ENCODE measurements at places on chromosomes 11 and 22.

DNA sequence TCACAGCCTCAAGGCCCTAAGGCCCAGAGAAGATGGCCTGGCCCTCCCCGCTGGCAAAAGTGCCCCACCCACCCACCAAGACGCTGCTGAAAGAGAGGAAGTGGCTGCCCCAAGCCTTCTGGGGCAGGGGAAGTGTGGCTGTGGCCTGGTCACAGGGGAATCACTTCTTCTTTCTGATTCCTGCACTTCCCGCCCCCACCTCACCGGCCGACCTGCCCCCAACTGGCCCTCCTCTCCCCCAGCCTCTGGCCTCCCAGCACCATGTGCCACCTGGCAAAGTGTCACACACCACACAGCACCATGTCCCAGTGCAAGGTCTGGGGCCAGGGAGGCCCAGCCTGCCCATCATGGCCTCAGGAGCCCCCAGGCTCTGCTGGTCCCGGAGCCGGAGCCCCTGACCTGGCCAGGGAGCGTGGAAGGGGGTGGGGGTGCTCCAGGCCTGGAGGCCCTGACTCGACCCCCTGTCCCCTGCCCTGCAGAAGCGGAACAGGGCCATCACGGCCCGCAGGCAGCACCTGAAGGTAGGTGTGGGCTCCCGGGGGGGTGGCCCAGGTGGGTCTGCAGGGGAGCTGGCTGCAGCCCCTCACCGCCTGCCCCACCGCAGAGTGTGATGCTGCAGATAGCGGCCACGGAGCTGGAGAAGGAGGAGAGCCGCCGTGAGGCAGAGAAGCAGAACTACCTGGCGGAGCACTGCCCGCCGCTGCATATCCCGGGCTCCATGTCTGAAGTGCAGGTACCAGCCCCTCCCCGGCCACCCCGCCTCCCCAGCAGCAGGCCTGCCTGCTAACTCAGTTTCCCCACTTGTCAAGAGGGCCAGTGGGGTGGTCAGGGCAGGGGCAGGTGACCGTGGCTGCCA lies 1.4 kb downstream of the TNNI2 start:
- DNase-seq = peak; percentile 79

GRCh38 chr22:30004694-30005093 lies 75.6 kb upstream of the HORMAD2 start:
- DNase-seq = no peak

GRCh38 chr11:1011320-1011698 lies 25.2 kb downstream of the MUC6 start:
- DNase-seq = no peak

DNA sequence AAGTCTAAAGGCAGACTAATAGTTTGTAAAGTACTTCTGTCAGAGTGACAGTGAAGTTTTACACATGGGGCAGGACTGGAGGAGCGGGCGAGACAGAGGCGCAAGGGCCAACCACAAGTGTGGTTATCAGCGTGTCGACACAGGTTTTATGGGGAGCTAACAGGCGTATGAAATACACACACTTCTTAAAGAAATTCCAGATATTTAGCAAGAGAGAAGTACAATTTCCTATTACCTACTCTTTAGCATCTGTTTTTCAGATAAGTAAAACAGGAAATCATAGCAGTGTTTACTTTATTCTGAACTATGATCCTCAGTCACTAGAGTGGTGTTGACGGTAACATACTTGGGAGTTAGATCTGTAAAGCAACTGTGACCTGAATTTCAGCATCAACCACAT lies 22.5 kb downstream of the VSIG10L2 start:
- DNase-seq = no peak

DNA sequence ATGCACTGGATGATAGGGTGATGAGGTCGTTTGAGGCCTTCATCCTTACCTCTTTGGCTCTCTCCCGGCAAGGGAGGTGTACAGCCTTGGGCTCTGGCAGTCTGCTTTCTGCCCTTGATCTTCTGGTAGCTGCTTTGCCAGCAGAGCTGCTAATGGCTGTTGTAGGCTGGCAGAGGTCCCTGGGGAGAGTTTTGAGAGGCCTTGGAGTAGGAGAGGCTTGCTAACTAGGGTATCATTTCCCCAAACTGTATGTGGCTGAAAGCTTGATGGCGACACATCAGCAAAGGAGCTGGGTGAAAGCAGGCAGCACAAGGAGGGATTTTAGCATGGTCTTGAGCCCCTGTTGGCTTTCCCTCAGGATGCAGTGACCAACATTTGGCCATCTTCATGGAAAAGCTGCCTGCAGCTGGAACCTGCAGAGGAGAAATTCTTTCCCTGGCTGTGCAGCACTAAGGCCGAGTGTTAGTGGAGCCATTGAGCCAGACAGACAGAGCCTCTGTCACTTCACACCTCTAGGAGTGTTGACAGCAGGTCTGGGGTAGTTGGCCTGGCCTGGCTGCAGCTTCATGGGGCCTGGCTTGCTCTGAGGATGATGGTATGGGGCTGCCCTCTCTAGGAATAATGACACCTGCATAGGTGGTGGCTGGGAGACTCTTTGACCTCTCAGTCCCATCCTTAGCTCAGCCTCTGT lies 3.5 kb upstream of the AMPD3 start:
- DNase-seq = no peak
